ENCODE measurements at places on chromosomes 1 and 21. TPM values are rescaled to one million over a fixed set of nuclear protein-coding genes. Genes with fewer than 3 reads are reported as not detected.
A peak's percentile ranks its signal among the peaks of the same experiment; 100 is the strongest.

Gene SDC3
- total RNA-seq = 0.19 TPM

GRCh38 chr21:42258150-42258884 is 39.4 kb downstream of the ABCG1 start:
- DNase-seq = peak; percentile 89

DNA sequence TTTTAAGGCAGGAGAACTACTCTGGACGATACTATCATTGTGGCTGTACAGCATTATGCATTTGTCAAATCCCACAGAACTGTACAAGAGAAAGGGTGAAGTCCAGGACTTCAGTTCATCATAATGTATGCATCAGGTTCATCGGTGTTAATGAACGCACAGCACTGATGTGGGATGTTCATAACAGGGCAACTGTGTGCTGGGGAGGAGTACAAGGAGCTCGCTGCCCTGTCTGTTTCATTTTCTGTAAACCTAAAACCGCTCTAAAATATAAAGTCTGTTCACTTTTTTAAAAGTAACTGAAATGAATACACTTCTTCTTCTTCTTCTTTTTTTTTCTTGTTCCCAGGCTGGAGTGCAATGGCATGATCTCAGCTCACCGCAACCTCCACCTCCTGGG is 25.0 kb downstream of the TMPRSS2 start:
- DNase-seq = no peak

- peak; percentile 87 for DNase-seq
These were observed 13.8 kb upstream of the NASP start for GRCh38 chr1:45569962-45570581.

GRCh38 chr1:172132836-172133235 is 287.6 kb upstream of the C1orf105 start:
- no peak for DNase-seq

GRCh38 chr1:153233448-153233847 is 16.1 kb downstream of the PRR9 start:
- DNase-seq = no peak

GRCh38 chr21:39018730-39019129 is 164.5 kb downstream of the PSMG1 start:
- DNase-seq = no peak

- peak; percentile 60 for DNase-seq
These were observed at the start of gene CELSR2 for GRCh38 chr1:109248797-109249629. TSS of gene CELSR2 (plus strand) at chr1:109249539. CDS start at chr1:109250080, 541 bp downstream.

GRCh38 chr1:155078469-155079209 is at the start of gene EFNA3:
TSS of gene EFNA3 (plus strand) at chr1:155078837. CDS start at chr1:155078942, 105 bp downstream.
- peak; percentile 63 for DNase-seq

DNA sequence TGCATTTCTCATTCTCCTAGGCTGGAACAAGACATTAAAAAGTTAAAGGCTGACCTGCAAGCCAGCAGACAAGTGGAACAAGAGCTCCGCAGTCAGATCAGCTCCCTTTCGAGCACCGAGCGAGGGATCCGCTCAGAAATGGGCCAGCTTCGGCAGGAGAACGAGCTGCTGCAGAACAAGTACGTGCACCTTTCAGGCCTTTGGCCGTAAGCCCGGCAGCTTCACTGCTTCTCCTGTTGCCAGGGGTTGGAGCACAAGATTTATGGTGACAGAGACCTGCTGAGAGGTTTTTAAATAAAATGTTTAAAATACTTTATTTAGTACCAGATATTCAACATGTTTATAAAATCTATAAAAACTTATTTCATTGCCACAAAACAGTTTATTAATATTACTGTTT is 53.4 kb downstream of the MACO1 start:
- no peak for DNase-seq

DNA sequence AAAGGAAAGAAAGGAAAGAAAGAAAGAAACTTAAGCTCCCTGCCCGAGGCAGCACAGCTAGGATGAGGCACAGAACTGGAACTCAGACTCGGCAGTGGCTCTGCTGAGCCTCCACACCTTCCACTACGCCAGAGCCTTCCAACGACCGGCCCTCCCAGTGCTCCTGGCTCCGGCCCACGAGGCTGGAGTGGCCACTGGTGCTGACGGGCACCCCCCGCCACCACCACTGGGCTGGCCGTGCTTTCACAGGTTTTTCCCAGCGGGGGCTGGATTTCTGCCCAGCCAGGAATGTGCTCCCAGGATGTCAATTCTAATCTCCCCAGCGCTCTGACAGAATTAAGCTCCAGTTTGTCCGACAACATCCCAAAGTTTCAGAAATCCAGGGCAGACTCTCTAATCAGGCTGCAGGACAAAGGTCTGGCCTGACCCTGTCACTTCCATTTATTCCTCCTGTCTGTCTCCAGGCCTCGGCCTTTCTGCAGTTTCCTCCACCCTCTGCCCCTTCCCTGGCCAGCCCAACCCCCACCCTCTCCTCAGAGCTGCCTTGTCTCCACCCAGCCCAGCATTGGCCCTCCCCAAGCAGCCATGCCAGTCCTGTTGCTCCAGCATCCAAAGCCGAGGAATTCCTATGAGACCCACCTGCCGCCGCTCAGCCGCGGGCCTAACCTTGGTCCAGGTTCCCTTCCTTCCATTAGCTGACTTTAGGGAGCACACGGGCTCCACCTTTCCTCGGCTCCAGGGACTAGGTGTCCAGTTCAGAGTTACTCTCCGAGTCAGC is 81.9 kb downstream of the CASZ1 start:
- no peak for DNase-seq

- DNase-seq = no peak
These were observed 23.3 kb downstream of the QSOX1 start for GRCh38 chr1:180177931-180178330.

DNA sequence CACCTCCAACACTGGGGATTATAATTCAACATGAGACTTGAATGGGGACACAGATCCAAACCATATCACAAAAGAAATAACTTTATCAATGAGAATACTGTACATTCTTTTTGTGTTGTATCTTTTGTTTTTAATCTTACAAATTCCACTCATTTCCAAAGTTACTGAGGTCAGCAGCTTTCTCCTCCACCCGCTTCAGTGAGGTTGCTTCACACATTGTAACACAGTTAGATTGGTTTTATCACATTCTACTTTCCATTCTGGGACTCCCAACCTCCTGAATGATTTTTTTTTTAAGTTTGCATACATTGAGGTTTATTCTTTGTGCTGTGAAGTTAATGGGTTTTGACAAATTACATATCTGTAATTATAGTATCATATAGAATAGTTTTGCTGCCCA is 43.8 kb downstream of the DDAH1 start:
- DNase-seq = no peak

DNA sequence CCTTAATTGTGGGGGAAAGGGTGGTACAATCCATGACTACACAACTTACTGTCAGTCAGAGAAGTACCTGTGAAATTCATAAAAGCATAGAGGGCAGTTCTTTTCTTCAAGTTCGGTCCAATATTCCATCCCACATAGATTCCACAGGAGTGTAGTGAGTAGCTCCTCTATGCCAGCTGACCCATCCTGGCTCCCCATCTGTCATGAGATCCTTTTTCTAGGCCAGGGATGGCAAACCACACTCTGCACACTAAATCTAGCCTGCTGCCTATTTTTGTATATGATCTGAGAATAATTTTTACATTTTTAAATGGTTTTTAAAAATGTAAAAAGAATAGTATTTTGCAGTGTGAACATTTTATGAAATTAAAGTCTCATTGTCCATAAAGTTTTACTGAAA is 107.0 kb upstream of the TSPAN2 start:
- no peak for DNase-seq

DNA sequence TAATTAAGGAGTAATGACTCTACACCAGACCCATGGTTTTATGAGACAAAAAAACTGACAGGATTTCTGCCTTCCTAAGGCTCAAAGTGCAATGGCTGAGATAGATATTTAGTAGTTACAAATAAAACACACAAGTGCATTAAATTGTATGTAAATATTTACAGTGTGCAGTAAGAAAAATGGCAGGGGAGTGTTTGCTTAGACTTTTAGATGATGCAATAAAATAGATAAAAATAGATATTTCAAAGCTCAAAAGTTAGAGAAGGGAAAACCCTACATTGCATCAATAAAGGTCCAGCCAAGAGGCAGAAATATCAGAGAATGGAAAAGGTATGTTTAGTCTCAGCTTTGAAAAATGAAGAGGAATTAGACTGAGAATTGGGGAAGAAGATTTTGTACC is 226.3 kb upstream of the FGGY start:
- DNase-seq = no peak

Gene MYOM3
- total RNA-seq = not detected

- no peak for DNase-seq
These were observed 35.0 kb upstream of the TMEM61 start for GRCh38 chr1:54945393-54945936.

Gene TNFSF4
- 0.38 TPM for total RNA-seq

DNA sequence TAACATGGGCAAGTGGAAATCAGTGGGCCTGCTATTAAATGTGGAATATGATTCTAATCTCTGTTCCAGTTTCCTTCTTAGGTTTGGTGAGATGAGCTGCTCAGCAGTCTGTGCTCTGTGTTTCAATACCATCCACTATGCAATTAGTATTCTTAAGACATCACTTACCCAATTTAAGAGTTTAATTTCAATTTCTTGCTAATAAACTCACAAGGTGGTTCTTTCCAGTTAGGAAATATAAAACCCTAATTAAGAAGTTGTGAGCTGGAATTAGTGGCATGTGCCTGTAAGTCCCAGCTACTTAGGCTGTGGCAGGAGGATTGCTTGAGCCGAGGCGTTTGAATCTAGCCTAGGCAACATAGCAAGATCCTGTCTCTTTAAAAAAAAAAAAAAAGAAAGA is 51.7 kb downstream of the MPZL1 start:
- DNase-seq = no peak

Gene SAMSN1
- 43.0 TPM for total RNA-seq

- DNase-seq = no peak
These were observed 1044.4 kb downstream of the PLA2G4A start for GRCh38 chr1:187873126-187873525.

DNA sequence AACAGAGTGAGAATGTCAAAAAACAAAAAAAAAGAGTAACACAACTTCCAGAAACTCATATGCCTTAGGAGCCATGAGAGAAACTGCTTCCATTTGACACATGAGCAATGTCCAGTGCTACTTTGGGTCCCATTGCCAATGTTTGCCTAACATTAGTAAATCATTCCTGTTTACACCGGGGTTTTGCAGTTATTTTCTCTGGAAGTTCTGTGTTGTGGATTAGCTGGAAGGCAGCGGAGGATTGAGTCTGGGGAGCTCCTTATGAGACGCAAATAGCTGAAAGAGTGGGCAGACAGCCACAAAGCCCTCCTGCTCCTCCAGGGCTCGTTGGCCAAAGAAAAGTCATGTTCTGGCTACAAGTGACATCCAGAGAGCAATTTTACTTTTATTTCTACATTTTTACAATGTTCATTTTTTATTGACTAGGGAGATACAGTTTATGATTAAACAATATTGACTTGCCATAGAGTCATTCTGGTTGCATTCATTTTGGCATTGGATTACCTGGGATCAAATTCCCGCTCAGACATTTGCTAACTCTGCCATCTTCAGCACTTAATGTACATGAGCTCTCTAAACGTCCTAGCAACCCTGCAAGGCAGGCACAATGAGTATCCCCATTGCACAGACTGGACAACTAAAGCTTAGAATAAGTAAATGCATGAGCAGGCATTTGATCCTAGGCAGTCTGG is 66.4 kb upstream of the GALNT2 start:
- no peak for DNase-seq

Gene VCAM1
- not detected for total RNA-seq

- DNase-seq = no peak
These were observed 91.4 kb upstream of the PLXNA2 start for GRCh38 chr1:208335371-208336136.

Gene HPCAL4
- 0.52 TPM for total RNA-seq

Gene CAPZA1
- 231 TPM for total RNA-seq

- no peak for DNase-seq
These were observed 4.6 kb downstream of the LRRC8B start for GRCh38 chr1:89529196-89529595.

GRCh38 chr21:29808153-29808552 is 131.6 kb downstream of the GRIK1 start:
- no peak for DNase-seq

- DNase-seq = no peak
These were observed 10.5 kb upstream of the SRP9 start for GRCh38 chr1:225766967-225767633.

- no peak for DNase-seq
These were observed 81.7 kb downstream of the PGM1 start for GRCh38 chr1:63674865-63675419.

DNA sequence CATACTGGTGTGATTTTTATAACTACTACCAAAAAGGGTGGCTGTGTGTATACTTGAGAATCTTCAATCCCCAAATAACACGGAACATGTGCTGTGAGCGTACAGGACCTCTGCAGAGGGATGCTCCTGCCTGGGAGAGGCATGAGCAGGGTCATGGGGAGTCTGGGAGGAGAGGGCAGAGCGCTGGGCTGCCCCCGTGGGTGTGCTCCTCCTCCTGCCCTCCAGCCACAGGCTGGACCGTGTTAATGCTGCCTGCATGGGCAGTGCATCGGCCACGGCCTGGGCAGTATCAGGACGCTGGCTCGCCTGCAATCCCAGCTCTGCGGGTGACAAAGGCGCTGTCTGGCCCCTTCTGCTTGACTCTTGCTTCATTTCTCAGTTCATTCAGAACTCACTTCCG is 6.2 kb downstream of the CEP104 start:
- DNase-seq = no peak

Gene TAS1R1
- total RNA-seq = not detected

Gene C1QTNF12
- 7.8 TPM for total RNA-seq

DNA sequence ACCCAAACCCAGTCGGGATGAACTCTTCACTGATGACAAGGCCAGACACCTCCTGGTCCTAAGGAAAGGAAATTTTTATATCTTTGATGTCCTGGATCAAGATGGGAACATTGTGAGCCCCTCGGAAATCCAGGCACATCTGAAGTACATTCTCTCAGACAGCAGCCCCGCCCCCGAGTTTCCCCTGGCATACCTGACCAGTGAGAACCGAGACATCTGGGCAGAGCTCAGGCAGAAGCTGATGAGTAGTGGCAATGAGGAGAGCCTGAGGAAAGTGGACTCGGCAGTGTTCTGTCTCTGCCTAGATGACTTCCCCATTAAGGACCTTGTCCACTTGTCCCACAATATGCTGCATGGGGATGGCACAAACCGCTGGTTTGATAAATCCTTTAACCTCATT is 10.1 kb downstream of the CZIB start:
- DNase-seq = no peak

Gene SELL
- 365 TPM for total RNA-seq

- DNase-seq = no peak
These were observed 210.6 kb downstream of the KIF26B start for GRCh38 chr1:245365095-245366020.

Gene HCN3
- total RNA-seq = 0.79 TPM

GRCh38 chr21:38806153-38806941 is 618 bp downstream of the ETS2 start:
- peak; percentile 42 for DNase-seq

Gene DENND2C
- 0.31 TPM for total RNA-seq

Gene NBPF4
- not detected for total RNA-seq

GRCh38 chr1:30700528-30701257 is 22.7 kb downstream of the MATN1 start:
- DNase-seq = no peak

Gene HMGCL
- total RNA-seq = 34.5 TPM

Gene MAB21L3
- not detected for total RNA-seq

GRCh38 chr1:7648761-7649384 is 122.2 kb upstream of the VAMP3 start:
- DNase-seq = no peak

Gene PCAT6
- 0.37 TPM for total RNA-seq

Gene TTC34
- 0.91 TPM for total RNA-seq
